Thoracic aorta (tissue), 2 donors: ENCODE measurements at places on chromosomes 13 and 19. TPM values are rescaled to one million over a fixed set of nuclear protein-coding genes. Genes with fewer than 3 reads are reported as not detected.

Gene ADM5
- total RNA-seq = 2.8 TPM

Gene CD37
- total RNA-seq = 33.0 TPM

Gene ZNF441
- total RNA-seq = 16.5 TPM

Gene ZNF536
- 0.41 TPM for total RNA-seq

Gene STAP2
- not detected for total RNA-seq

Gene ZNF497
- total RNA-seq = 2.3 TPM

Gene DAND5
- not detected for total RNA-seq

Gene MAST1
- not detected for total RNA-seq

Gene THSD8
- total RNA-seq = not detected

Gene ICAM3
- total RNA-seq = 8.0 TPM

Gene PABPC3
- total RNA-seq = not detected

Gene PCP2
- not detected for total RNA-seq

Gene EXOC3L2
- 2.4 TPM for total RNA-seq

DNA sequence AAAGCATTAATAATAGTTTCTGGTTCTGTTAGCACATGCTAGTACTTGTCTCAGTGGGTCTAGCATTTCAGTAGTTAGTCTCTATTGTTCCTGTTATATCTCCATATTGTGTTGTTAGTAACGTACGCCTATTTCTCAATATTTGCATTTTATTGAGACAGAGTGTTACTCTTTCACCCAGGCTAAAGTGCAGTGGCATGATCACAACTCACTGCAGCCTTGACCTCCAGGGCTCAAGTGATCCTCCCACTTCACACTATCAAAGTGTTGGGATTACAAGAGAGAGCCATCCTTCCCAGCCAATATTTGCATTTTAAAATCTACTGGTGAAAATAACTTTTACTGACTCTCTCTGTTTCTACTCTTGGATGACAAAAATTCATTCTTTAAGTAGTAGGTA is 154.6 kb upstream of the PRR20A start:
- H3K36me3 ChIP-seq = no peaks in the 10 kb centered on the region
- no peak overlapping the region for H3K4me3 ChIP-seq
- DNase-seq = no peak

DNA sequence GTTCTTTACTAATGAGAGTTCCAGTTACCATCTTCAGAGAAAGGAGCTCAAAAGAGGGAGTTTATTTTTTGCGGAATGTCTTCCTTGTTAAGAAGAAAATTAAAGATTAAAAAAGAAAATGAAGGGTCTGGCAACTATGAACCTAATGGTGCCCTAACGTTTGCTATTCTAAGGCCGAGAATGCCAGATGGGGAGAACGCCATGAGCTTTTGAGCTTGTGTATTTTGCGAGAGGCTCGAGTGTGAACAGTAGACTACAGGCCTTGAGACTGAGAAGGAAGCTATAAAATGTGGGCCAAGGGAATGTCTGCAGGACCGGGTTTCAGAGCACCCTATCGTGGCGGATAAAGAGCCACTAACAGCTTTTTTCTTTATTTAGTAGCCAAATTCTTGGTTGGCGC is 6.7 kb downstream of the FGF14 start:
- no peaks in the 10 kb centered on the region for H3K27me3 ChIP-seq
- no peak for DNase-seq

DNA sequence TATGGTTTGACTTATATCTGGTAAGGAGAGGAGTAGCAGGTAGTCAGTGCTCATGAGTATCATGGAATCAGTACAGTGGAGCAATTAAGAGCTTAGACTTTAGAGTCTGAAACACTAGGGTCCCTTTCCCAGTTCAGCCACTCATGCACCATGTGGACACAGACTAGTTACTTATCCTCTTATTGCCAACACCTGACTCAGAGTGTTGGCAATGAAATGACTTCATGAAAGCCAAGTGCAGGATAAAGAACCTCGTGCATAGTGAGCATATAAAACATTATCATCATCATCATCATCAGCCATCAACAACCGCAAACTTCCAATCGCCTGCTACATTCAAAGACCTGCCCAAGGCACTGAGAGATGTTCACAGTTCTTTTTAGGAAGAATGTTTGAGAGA is 164.2 kb downstream of the FOXO1 start:
- H3K4me3 ChIP-seq = no peak overlapping the region
- H3K4me1 ChIP-seq = peaks cover 10% of the 10 kb centered on the region
- no peaks in the 10 kb centered on the region for H3K27me3 ChIP-seq
- DNase-seq = no peak
- no peaks in the 10 kb centered on the region for H3K36me3 ChIP-seq
- H3K27ac ChIP-seq = no peak overlapping the region

- no peaks in the 10 kb centered on the region for H3K27me3 ChIP-seq
- peaks cover 6% of the 10 kb centered on the region for H3K36me3 ChIP-seq
- DNase-seq = no peak
These were observed 135.6 kb downstream of the PAN3 start for GRCh38 chr13:28273919-28274318.

GRCh38 chr13:64746845-64747244 is 2483.3 kb downstream of the PCDH9 start:
- DNase-seq = no peak
- no peaks in the 10 kb centered on the region for H3K36me3 ChIP-seq
- no peak overlapping the region for H3K4me3 ChIP-seq
- no peaks in the 10 kb centered on the region for H3K27me3 ChIP-seq
- no peaks in the 10 kb centered on the region for H3K4me1 ChIP-seq
- no peak overlapping the region for H3K27ac ChIP-seq

DNA sequence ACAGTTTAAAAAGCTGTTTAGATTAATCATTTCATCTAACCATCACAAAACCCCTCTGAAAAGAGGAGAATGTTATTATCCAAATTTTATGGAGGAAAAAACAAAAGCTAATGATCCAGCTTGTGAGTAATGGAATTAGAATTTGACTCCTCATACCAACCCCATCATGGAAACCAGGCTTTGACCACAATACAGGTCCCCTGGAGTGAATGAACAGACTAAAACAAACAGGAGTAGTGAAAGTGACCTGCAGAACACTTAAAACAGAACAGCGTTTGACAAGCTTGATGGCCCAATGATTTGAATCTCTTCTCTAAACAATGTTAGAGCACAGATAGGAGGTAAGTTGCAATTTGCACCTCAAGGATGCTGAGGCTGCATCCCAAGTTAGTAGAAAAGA is 230.0 kb downstream of the DCT start:
- DNase-seq = no peak
- no peaks in the 10 kb centered on the region for H3K4me1 ChIP-seq
- no peaks in the 10 kb centered on the region for H3K36me3 ChIP-seq
- no peaks in the 10 kb centered on the region for H3K27me3 ChIP-seq
- no peak overlapping the region for H3K27ac ChIP-seq

GRCh38 chr13:78712831-78713230 is 53.9 kb upstream of the OBI1 start:
- H3K27me3 ChIP-seq = no peaks in the 10 kb centered on the region
- DNase-seq = no peak
- no peaks in the 10 kb centered on the region for H3K36me3 ChIP-seq
- no peaks in the 10 kb centered on the region for H3K4me1 ChIP-seq

- H3K27ac ChIP-seq = no peak overlapping the region
- no peaks in the 10 kb centered on the region for H3K4me1 ChIP-seq
- H3K27me3 ChIP-seq = no peaks in the 10 kb centered on the region
- H3K36me3 ChIP-seq = no peaks in the 10 kb centered on the region
These were observed 27.9 kb upstream of the OR10H1 start for GRCh38 chr19:15843203-15843893.

DNA sequence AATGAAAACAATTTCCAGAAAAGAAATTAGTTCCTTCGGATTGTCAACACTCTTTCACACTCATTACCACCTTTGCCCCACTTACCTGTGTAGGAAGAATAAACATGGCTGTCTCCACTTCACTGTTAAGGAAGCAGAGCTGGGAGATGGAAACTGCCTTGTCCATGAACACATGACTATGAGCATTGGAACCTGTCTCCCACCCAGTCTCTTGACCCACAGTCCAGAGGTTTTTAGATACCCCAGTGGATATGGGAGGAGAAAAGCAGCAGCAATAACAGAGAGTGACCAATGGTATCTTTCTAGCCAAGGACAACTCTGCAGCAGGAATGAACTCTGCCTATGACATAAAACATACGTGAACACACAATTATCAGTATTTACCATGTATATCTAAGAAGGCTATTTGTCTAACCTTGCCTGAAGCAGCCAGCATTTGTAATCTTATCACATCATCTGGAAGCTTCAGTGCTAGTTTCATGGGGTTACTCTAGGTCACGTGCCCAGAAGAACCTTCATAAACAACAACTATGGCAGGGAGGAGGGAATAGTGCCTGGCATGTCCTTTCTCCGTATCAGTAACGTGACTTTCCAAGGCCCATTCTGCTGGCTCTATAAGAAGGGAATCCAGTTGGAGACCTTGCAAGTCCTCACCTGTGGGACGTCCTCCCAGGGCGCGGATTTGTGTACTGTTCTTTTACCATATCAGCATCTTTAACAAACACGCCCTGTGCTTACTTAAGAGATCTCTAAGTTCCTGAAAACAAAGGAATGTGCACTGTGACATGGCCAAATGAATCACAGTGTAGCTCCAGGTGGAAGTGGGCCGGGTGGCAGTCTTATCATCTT is 221.8 kb upstream of the UBL3 start:
- H3K27ac ChIP-seq = no peak overlapping the region
- H3K4me1 ChIP-seq = no peaks in the 10 kb centered on the region
- H3K36me3 ChIP-seq = no peaks in the 10 kb centered on the region
- no peak overlapping the region for H3K4me3 ChIP-seq

- H3K4me1 ChIP-seq = peaks cover 39% of the 10 kb centered on the region
- peak within 1 kb of the TSS; percentile 94 for H3K4me3 ChIP-seq
- H3K36me3 ChIP-seq = peaks cover 3% of the 10 kb centered on the region
- H3K27ac ChIP-seq = peak within 1 kb of the TSS; percentile 95
These were observed at the start of gene TNPO2 for GRCh38 chr19:12723641-12724426. TSS of gene TNPO2 (minus strand) at chr19:12723932. CDS start at chr19:12720977, 2,955 bp downstream.

GRCh38 chr19:7267792-7268704 is 26.2 kb downstream of the INSR start:
- peaks cover 26% of the 10 kb centered on the region for H3K4me1 ChIP-seq
- no peak overlapping the region for H3K27ac ChIP-seq
- H3K36me3 ChIP-seq = peaks cover 14% of the 10 kb centered on the region
- no peak for DNase-seq
- no peaks in the 10 kb centered on the region for H3K27me3 ChIP-seq
- no peak overlapping the region for H3K4me3 ChIP-seq

DNA sequence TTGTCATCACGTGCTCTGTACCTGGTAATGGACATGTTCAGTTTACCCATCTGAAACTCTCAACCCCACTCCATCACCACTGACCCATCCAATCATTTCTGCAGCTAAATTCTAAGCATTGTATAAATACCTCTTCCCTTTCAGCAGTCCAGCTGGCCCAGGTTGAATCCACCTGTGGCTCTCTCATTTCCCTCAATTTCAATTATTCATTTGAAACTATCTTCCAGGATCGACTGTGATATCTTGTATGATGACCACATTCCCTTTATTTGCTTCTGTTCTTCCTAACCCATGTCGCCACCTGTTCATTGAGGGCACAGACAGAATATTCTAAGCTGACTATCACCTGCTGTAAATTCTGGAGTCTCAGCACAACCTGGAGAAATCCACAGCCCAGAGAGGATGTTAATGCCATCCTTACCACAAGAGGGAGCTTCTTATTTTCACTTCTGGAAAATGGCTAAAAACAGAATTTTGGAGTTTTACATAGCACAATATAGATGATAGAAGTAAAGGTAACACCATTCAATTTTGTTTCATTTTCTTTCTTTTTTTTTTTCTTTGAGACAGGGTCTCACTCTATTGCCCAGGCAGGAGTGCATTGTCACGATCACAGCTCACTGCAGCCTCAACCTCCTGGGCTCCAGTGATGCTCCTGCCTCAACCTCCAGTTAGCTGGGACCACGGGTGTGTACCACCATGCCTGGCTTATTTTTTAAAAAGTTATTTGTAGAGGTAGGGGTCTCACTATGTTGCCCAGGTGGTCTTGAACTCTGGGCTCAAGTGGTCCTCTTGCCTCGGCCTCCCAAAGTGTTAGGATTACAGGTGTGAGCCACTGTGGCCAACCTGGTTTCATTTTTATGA is 38.6 kb downstream of the ZNF823 start:
- no peak for DNase-seq
- no peak overlapping the region for H3K27ac ChIP-seq
- H3K36me3 ChIP-seq = no peaks in the 10 kb centered on the region
- H3K27me3 ChIP-seq = no peaks in the 10 kb centered on the region
- H3K4me3 ChIP-seq = no peak overlapping the region
- H3K4me1 ChIP-seq = peaks cover 2% of the 10 kb centered on the region

- no peaks in the 10 kb centered on the region for H3K4me1 ChIP-seq
- no peaks in the 10 kb centered on the region for H3K27me3 ChIP-seq
- no peak overlapping the region for H3K4me3 ChIP-seq
These were observed 22.2 kb downstream of the PCID2 start for GRCh38 chr13:113186061-113186900.

DNA sequence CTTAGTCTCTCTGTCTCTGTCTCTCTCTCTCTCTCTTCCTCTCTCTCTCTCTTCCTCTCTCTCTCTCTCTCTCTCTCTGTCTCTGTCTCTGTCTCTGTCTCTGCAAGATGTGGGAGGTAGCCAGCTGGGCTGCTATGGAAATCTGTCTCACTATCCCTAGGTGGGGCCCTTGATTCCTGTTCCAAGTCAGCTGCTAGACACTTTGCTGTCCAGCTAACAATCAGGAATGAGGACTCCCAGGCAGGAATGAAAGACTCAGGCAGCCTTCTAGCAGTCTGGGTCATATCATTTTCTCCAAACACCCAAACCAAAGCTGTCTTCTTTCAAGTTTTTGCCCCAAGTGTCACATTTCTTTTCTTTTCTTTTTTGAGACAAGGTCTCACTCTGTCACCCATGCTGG is 23.2 kb downstream of the CATSPERD start:
- H3K27me3 ChIP-seq = no peaks in the 10 kb centered on the region
- no peaks in the 10 kb centered on the region for H3K4me1 ChIP-seq
- no peak for DNase-seq

GRCh38 chr19:52217576-52217975 is 27.7 kb downstream of the PPP2R1A start:
- no peak overlapping the region for H3K27ac ChIP-seq
- no peak for DNase-seq
- H3K27me3 ChIP-seq = no peaks in the 10 kb centered on the region
- peaks cover 94% of the 10 kb centered on the region for H3K36me3 ChIP-seq

- H3K36me3 ChIP-seq = peaks cover 5% of the 10 kb centered on the region
- DNase-seq = no peak
- H3K27ac ChIP-seq = no peak within 1 kb of the TSS
- no peaks in the 10 kb centered on the region for H3K27me3 ChIP-seq
- peak within 1 kb of the TSS; percentile 85 for H3K4me3 ChIP-seq
- peaks cover 6% of the 10 kb centered on the region for H3K4me1 ChIP-seq
These were observed at the start of gene IFI30 for GRCh38 chr19:18173572-18174288. TSS of gene IFI30 (plus strand) at chr19:18173813. CDS start at chr19:18173842, 29 bp downstream.

DNA sequence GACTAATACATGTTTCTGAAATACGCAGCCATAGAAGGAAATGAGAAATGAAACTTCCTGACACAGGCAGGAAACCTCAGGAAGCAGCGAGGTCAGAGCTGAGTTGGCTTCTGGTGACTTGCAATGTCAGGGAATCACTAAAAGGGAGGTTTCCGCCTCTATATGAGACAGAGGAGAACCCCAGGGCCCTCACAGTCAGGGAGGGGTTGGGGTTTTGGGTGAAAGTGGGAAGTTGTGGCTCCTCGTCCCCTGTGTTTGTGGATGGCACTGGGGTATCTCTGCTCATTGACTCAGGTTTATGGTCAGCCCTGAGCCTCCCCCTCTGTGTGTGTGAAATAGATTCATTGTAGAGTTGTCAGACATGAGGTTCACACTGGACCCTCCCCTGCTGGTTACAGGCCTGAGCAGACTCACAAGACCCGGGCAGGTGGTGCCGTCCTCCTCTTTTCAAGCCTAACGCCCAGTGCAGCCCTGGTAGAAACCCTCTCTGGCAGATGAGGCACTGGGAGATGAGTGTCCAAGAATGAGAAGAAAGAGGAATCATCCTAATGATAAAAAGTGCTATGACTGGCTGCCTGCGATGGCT is 5.5 kb upstream of the LILRA6 start:
- no peaks in the 10 kb centered on the region for H3K36me3 ChIP-seq
- H3K4me3 ChIP-seq = no peak overlapping the region
- H3K4me1 ChIP-seq = no peaks in the 10 kb centered on the region
- no peak for DNase-seq
- no peaks in the 10 kb centered on the region for H3K27me3 ChIP-seq
